ENCODE measurements at places on chromosomes 1 and 21.
A peak's percentile ranks its signal among the peaks of the same experiment; 100 is the strongest.

- DNase-seq = no peak
These were observed 22.6 kb upstream of the RAB3GAP2 start for GRCh38 chr1:220294846-220295301.

GRCh38 chr1:28508435-28508754 lies 2.6 kb downstream of the RCC1 start:
- DNase-seq = peak; percentile 45

DNA sequence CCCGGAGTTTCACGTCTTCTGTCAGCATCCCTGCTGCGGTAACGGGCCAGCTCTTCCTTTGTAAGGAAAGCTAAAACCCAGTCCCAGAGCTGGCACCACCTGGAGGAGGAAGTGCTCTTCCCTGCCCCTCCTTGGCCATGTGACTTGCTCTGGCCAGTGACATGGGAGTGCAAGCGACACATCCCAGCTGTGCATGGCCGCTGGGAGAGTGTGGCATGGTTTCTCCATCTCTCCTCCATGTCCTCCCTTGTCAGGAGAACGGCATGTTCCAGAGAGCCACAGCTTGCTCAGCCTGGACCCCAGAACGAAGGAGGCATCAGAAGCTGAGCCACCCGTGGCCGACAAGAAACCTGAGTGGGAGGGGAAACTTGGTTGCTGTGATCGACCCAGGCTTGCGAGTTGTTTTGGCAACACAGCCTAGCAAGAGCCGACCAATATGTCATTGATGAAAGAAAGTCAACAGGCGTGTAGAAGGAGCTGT lies 2.7 kb upstream of the PRXL2B start:
- no peak for DNase-seq

DNA sequence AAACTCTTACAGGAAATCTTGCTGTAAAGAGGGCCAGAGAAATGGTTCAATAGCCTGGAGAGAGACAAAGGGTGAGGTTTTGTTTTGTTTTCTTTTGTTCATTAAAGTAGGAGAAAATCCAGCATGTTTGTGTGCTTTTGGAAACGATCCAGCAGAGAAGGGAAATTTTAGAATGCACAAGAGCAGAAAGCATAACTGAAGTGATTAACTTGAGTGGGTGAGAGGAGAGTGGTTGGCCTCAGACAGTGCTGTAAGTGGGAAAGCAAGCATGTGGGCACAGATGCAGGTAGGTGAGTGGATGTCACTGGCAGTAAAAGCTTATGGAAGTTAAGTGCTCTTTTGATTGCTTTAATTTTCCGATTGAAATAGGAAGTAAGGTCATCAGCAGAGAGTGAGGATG lies 50.2 kb downstream of the EEIG2 start:
- no peak for DNase-seq

- no peak for DNase-seq
These were observed 78.4 kb downstream of the KIF14 start for GRCh38 chr1:200542162-200542561.

GRCh38 chr1:71047635-71048607 lies at the start of gene PTGER3:
Gene PTGER3 (minus strand): TSS chr1:71047816. CDS start chr1:71047577, 239 bp downstream.
- DNase-seq = peak; percentile 25

DNA sequence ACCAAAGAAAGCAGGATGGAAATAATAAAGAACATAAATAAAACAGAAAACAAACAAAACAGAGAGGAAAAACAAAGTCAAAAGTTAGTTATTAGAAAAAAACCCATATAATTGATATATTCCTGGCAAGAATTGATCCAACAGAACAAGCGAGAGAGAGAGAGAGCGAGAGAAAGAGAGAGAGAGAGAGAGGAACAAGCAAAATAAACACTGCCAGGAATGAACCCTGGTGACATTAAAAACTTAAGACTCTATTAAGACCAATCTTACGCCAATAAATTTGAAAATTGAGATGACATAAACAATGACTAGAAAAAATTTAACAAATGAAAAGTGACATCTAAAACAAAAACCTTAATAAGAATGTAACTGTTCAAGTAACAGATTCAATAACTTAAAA lies 64.1 kb downstream of the COP1 start:
- no peak for DNase-seq

DNA sequence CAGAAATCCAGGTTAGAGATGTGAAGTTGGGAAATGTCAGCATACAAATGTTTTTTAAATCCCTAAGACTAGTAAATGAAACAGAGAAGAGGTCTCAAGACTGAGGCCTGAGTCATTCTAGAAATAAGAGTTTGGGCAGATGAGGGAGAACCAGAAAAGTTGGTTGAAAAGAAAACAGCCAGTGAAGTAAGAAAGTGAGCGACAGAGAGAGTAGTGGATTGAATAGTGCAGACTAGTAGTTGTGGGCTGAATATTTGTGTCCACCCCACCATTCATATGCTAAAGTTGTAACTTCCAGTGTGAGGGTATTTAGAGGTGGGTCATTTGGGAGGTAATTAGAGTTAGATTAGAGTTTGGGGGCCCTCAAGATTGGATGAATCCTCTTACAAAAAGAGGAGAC lies 889.2 kb downstream of the TTLL7 start:
- peak; percentile 21 for DNase-seq

GRCh38 chr1:180611016-180611930 lies 20.5 kb upstream of the XPR1 start:
- DNase-seq = no peak

- DNase-seq = no peak
These were observed 563 bp upstream of the NFIA start for GRCh38 chr1:61081686-61082310.

DNA sequence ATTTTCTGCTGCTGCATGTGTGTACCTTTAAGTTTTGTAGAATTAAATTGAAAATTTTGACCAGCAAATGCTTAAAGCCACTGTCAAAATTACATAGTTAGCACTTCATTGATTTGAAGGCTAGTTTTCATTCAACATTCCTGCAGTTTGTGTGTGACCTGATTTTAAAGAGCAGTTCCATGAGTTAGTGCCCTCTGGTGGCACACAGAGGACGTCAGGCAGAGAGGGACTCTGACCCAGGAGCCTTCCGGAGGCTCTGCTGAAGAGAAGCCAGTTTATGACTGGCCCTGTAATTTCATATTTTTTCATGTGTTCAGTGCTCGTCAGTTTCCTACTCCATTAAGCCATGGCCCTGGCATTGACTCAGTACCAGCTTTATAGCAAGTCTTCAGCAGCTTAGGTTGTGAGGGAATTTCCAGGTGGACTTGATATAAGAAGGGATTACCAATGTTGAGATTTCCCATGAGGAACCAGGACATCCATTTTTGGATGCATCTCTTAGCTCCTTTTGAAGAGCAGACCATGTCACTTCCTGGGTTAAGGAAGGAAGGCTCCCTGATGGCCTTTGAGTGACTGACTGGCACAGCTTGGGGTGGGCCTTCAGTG lies 104.7 kb downstream of the CAMTA1 start:
- DNase-seq = peak; percentile 39

Data from activated CD4-positive, alpha-beta T cell treated with anti-CD3 and anti-CD28 coated beads, Interleukin-2, amount 50 U/mL, for 16 hours (primary cell).